Activated CD8-positive, alpha-beta memory T cell treated with anti-CD3 and anti-CD28 coated beads for 1 hour (primary cell): ENCODE measurements at places on chromosomes 12 and 14.

DNA sequence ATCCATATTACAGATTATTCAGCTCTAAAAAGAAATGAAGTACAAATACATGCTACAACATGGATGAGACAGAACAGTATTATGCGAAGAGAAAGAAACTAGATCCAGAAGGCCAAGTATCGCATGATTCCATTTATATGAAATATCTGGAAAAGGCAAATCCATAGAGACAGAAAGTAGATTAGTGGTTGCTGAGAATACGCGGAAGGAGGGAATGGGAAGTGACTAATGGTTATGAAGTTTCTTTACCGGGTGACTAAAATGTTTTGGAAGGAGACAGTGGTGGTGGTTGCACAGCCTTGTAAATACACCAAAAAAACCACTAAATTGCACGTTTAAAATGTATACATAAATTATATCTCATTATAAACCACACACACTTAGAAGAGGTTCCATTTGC is 12.5 kb downstream of the PRDM4 start:
- no peak for DNase-seq

DNA sequence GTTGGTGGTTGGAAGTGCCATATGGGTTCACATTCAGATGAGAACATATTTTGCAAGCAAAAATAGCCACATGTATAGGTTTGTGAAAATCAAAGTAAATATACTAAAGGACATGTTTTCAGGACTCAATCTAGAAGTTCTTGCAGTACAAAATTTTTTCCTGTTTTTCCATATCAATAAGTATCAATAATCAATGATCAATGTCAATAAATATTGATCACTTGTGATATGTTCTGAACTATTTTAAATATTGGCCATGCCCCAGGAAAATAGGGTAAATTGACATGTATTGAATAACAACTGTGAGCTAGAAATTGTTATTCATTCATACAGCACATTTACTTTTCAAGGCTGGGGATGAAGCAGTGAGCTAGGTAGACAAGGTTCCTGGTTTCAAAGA is 24.3 kb downstream of the ALG10 start:
- no peak for DNase-seq

DNA sequence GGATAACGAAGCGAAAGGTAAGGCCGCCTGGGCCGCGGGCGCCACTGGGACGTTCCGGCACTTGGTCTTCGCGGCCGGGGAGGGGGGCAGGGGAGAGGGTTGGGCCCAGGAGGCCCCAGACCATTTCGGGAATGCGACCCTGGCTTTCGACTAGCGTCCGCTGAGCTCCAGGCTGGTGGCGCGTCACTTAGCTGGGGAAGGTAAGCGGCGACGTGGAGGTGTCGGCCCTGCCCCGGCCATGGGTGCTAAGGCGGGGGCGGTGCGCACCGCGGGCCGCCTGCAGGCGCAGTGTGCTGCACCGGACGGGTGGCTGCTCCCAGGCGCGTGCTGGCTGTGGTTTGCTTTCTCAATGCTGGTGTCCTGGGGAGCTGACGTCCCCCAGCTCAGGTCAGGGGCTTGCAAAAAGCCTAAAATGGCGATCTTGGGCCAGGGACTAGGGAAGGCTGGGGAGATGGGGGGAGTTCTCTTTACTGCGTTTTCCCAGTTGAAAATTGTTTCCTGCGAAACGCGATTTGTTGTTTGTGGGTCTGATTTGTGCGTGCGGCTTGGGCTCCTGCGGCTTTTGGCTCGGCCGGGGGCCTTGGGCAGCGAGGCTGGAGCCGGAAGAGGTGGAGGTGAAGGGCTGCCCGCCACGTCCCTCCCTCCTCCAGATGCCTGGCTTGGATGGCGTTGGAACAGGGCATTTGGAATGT is 1.2 kb downstream of the HOXC10 start:
- DNase-seq = no peak

GRCh38 chr12:92331383-92331782 is 185.7 kb upstream of the BTG1 start:
- DNase-seq = no peak

GRCh38 chr14:25833341-25834126 is 764.3 kb downstream of the NOVA1 start:
- no peak for DNase-seq
